ENCODE measurements at places on chromosomes 7 and 10.

- peak; percentile 86 for DNase-seq
Measured at GRCh38 chr10:68471586-68472408, at the start of gene DNA2. Gene DNA2 (minus strand): TSS chr10:68471973. CDS start chr10:68471864, 109 bp downstream.

DNA sequence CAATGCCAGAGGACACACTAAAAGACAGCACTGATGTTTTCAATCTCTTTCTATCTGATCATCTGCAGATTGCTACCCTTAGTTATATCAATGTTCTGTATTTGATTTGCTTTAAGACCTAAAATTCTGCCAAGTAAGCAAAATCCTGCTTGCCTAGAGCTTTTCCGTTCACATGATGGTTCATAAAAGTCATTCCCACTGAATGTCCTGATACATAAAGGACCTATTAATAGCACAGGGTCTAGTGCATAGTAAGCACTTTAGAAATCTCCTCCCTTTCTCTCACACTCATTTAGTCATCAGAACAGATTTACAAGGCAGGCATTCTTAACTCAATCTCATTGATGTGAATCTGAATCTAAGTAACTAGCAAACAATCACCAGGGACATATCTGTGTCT is 68.8 kb downstream of the PCGF5 start:
- no peak for DNase-seq

DNA sequence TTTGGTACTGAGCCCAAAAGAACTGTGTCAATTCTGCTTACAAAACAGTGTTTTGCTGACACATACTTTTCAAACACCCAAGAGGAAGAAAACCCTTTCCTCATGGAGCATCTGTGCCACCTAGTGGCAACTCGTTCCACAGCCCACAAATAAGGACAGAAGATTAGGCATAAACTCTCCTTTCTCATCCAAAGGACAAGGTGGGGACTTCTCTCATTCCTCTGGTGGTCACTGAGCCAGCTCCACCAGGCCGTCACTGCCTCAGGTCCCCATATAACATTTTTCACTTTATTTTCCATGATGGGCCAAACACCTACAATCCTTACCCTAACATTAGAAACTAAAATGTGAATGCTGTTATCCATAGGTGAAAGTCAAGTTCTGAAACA is 76.9 kb downstream of the RNF216 start:
- DNase-seq, result peak; percentile 88

DNA sequence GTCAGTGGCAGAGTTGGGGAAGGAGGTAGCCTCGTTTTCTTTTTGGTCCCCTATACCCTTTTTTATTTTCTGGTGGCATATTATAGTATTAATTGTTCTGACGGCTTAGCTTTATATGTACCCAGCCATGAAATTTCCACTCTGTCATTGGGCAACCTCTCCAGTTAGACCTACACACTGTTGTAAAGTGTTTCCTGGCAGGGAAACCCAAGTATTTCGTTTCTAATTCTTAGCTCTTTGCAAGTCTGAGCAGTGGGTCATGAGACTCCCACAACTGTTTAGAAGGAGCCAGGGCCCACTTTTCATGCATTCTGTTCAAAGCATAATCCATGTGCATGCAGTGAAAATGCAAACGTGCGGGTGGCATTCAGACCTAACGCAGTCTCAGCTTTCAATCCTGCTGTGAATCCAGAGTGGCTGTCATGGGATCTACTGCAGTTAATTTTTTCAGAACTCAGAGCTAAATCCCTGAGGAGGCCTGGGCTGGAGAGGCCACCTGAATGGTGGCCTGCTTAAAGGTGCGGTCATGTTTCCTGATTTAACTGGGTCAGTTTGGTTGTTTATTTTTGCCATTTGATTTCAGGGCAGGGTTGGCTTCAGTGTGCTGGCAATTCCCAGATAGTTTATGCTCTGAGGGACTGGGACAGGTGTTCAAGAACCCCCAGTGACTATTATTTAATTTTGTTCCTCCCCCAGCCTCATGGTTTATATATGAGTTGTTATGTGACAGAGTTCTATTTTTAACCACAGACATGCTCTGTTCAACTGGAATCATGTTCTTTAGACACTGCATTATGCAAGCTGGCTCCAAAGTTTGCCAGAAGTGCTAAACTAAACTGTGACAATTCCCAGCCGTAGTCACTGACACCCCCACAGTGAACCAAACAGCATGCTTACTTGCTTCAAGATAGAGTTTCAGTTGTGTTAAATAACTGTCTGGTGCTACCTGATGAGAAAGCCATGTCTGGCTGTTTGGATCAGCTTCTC is 27.4 kb upstream of the SYPL1 start:
- no peak for DNase-seq

DNA sequence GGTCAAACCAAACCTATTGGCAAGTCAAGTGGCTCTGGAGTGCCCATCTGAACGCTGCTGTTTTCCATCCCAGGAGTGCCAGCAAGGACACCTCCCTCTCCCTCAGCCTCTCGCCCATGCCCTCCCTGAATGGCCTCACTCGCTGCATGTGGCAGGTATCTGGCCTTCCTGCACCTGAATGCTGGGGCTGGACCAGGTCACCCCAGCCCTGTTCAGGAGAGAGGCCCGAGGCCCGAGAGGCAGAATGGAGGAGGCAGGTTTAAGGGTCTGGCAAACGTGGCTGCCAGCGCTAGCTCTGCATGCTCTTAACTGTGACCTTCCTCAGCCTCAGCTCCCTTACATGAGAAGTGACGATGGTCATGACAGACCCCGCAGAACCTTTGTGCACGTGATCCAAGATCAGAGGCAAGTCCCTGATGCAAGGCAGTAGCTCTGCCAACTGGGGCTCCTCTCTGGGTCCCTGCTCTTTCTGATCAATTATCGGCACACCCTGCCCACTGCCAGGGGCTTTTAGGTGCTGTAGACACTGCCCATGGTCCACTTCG is 295.7 kb upstream of the ZMIZ1 start:
- peak; percentile 17 for DNase-seq

- no peak for DNase-seq
Measured at GRCh38 chr10:57420881-57421280, 846.8 kb downstream of the IPMK start.

- DNase-seq, result no peak
Measured at GRCh38 chr10:131746241-131746711, 154.5 kb upstream of the PPP2R2D start.

All from right forelimb (tissue), 1 donor.